HFFc6 (cell line): ENCODE measurements at places on chromosomes 4 and X.

DNA sequence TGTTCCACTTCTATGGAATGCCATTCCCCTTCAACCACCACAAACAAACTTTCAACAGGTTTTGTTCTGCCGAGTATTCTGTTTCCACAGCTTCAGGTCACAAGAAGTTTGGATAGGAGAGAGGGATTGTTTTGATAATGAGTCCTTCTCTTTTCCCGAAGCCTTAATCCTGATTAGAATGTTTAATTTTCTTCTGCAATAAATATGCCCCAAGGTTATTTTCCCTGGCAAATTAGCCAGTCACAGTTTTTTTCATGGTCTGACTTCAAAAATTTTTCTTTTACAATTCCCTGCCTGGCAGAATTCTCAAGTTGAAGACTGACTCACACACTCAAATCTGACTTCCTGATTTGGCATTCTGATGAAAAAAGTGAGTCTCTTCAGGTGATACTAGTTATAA is 33.1 kb upstream of the EDNRA start:
- H3K27me3 ChIP-seq: no peaks in the 10 kb centered on the region
- no peak overlapping the region for H3K27ac ChIP-seq
- no peak for DNase-seq

DNA sequence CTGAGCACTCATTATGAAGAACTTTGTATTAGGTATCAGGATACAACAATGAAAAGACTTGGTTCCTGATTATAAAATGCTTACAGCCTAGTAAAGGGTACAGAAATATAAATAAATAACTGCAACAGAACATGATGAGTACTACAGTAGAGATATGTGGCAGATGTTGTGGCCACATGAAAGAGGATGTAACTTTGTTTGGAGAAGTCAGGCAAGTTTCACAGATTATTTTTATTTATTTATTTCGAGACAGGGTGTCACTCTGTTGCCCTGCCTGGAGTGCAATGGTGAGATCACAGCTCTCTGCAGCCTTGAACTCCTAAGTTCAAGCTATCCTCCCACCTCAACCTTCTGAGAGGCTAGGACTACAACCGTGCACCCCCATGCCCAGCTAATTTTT is 15.8 kb upstream of the UBE2K start:
- peaks cover 2% of the 10 kb centered on the region; the same call in 1 of the 2 replicates for H3K27me3 ChIP-seq
- no peaks in the 10 kb centered on the region for H3K36me3 ChIP-seq
- H3K4me3 ChIP-seq: no peak overlapping the region
- DNase-seq: no peak
- no peak overlapping the region for H3K27ac ChIP-seq

- H3K27me3 ChIP-seq: no peaks in the 10 kb centered on the region; the same call in none of the 2 replicates
- peaks cover 16% of the 10 kb centered on the region for H3K4me1 ChIP-seq
- H3K4me3 ChIP-seq: no peak overlapping the region
- H3K27ac ChIP-seq: no peak overlapping the region
Measured at GRCh38 chr4:128536746-128537145, 249.1 kb upstream of the PGRMC2 start.

GRCh38 chrX:38363046-38363445 is 10.6 kb downstream of the OTC start:
- no peaks in the 10 kb centered on the region for H3K4me1 ChIP-seq
- no peaks in the 10 kb centered on the region for H3K36me3 ChIP-seq
- H3K27ac ChIP-seq: no peak overlapping the region
- H3K27me3 ChIP-seq: peaks cover 2% of the 10 kb centered on the region; the same call in 1 of the 2 replicates
- no peak for DNase-seq
- no peak overlapping the region for H3K4me3 ChIP-seq

DNA sequence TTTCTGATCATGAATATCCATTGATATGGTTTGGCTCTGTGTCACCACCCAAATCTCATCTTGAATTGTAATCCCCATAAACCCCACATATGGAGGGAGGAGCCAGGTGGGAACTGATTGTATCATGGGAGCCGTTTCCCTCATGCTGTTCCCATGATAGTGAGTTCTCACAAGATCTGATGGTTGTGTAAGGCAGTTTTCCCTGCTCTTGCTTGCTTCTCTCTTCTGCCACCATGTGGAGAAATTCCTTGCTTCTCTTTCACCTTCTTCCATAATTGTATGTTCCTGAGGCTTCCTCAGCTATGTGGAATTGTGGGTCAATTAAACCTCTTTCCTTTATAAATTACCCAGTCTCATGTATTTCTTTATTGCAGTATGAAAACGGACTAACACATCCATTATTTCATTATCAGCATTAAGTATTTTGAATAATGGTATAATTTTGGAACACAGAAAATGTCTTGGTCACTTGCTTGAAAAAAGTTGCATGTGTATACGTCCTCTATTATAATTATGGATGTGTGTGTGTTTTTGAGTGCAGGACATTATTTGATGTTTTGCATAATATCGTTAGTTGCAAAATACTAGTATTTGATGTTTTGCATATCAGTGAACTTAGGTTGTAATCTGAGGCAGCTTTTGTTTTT is 334.6 kb downstream of the PCDH10 start:
- no peaks in the 10 kb centered on the region for H3K36me3 ChIP-seq
- H3K4me3 ChIP-seq: no peak overlapping the region
- peak; percentile 58 for DNase-seq
- no peak overlapping the region; the same call in 1 of the 2 replicates for H3K27ac ChIP-seq
- H3K4me1 ChIP-seq: peaks cover 4% of the 10 kb centered on the region; the same call in 1 of the 2 replicates

DNA sequence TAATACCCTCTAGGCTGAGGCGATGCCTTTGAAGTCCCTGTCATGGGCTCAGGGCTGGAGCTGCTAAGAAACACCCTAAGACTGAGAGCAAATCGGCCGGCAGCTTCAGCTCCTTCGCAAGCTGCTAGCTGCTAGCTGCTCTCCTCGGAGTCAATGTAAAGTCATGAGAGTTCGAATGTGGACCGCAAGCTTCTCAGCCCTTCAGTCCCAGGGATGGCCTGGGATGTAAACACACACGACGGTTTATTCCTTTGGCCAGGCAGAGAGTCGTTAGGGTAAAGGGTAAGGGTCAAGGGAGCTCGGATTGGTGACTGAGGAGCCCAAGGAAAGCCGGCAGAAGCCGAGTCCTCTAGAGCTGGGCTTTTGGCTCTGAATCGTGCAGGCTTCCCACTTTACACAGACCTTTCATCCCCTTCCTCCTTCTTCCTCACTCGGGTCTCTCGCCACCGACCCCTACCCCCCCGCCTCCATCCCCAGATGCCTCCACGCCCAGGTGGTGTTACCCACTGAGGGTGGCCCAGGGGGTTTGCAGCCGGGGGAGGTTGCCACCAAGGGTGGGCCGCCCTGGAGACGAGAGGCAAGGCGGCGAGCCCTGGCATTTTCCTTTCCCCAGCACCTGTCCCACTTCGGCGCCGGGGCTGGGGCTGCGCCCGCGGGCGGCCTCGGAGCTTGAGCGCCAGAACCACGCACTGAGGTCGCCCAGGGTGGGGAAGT is 3.1 kb upstream of the BCORL1 start:
- H3K27me3 ChIP-seq: peaks cover 3% of the 10 kb centered on the region
- no peaks in the 10 kb centered on the region for H3K36me3 ChIP-seq
- 0 out of 2 replicates have a peak overlapping the region, but pooled peaks have one; percentile 24 for H3K27ac ChIP-seq
- DNase-seq: no peak
- H3K4me1 ChIP-seq: no peaks in the 10 kb centered on the region

GRCh38 chr4:4379540-4380087 is 7.3 kb upstream of the NSG1 start:
- H3K36me3 ChIP-seq: peaks cover 4% of the 10 kb centered on the region; the same call in 1 of the 2 replicates
- H3K4me1 ChIP-seq: no peaks in the 10 kb centered on the region
- DNase-seq: no peak
- peaks cover 54% of the 10 kb centered on the region for H3K27me3 ChIP-seq
- no peak overlapping the region for H3K4me3 ChIP-seq
- H3K27ac ChIP-seq: no peak overlapping the region

GRCh38 chr4:86564795-86565194 is 29.3 kb upstream of the PTPN13 start:
- no peaks in the 10 kb centered on the region for H3K27me3 ChIP-seq
- no peak overlapping the region for H3K4me3 ChIP-seq
- H3K4me1 ChIP-seq: no peaks in the 10 kb centered on the region

- peak overlapping the region; percentile 90 for H3K4me3 ChIP-seq
- H3K36me3 ChIP-seq: no peaks in the 10 kb centered on the region
- no peak overlapping the region for H3K27ac ChIP-seq
- no peaks in the 10 kb centered on the region for H3K4me1 ChIP-seq
- DNase-seq: peak; percentile 60
- peaks cover 5% of the 10 kb centered on the region; the same call in 1 of the 2 replicates for H3K27me3 ChIP-seq
Measured at GRCh38 chrX:46903458-46904242, 8.6 kb upstream of the JADE3 start.

DNA sequence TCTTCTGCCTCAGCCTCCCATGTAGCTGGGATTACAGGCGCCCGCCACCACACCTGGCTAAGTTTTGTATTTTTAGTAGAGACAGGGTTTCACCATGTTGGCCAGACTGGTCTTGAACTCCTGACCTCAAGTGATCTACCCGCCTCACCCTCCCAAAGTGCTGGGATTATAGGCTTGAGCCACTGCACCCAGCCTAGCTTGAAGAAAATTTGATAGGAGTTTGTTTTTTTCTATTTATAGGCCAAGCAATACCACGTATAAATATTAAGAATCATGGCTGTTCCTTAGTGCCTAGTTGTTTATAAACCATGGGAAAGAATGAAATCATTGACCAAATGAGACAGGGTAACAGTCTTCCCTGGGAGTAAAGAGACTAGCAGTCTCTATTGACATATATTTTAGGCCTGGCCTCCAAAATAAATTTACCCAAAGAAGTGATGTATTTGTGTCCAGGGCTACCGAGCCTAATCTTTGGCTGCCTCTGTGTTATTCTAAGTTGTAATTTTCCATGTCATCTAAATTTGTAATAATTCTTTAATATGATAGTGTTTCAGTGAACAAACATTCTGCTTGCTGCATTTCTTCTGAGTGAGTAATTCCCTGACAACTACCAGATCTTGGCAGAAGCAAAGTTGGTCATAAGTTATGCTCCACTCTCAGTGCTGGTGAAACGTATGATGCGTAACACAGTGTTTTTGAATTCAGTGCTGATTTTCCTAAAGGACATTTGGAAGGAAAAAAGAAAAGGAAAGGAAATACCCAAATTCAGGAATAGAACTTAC is 10.3 kb downstream of the PKD2 start:
- H3K27ac ChIP-seq: peak overlapping the region; percentile 90
- peak overlapping the region; percentile 66 for H3K4me3 ChIP-seq
- peaks cover 79% of the 10 kb centered on the region for H3K4me1 ChIP-seq

DNA sequence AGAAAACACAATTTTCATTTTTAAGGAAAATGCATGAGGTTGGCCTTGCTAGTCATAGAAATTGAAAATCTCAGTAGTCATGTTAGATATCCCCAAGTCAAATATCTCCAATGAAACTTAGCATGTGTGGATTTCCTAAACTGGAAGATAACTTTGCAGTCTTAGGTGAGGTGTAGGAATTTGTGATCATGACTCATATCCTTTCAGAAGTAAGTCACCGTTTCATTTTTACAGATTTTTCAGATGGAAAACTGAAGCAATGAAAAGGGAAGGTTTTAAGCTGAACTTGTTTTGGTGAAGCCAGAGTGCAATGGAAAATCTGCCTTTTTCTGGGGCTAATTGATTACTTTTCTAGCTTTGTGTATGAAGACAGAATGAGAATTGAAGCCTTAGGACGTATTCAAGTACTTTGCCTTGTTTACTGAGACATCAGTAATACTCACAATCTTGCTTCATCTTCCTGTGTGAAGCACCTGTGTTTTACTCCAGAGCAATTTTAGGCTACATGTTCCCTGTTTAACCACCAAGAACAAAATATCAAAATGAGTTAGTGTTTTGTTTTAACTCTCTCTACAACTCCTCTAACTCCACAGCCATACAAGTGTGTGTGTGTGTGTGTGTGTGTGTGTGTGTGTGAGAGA is 1662.8 kb upstream of the ADGRL3 start:
- H3K4me1 ChIP-seq: no peaks in the 10 kb centered on the region
- no peak overlapping the region for H3K4me3 ChIP-seq
- no peaks in the 10 kb centered on the region for H3K36me3 ChIP-seq
- H3K27ac ChIP-seq: no peak overlapping the region
- no peaks in the 10 kb centered on the region for H3K27me3 ChIP-seq
- no peak for DNase-seq

GRCh38 chr4:119493886-119494285 is 134.7 kb downstream of the PDE5A start:
- no peak overlapping the region for H3K27ac ChIP-seq
- no peaks in the 10 kb centered on the region for H3K27me3 ChIP-seq
- H3K36me3 ChIP-seq: no peaks in the 10 kb centered on the region
- no peak overlapping the region for H3K4me3 ChIP-seq

- H3K4me3 ChIP-seq: no peak overlapping the region
- peaks cover 5% of the 10 kb centered on the region for H3K27me3 ChIP-seq
- no peaks in the 10 kb centered on the region for H3K36me3 ChIP-seq
- no peak for DNase-seq
- H3K4me1 ChIP-seq: no peaks in the 10 kb centered on the region
Measured at GRCh38 chrX:11647138-11647537, 18.6 kb downstream of the ARHGAP6 start.

DNA sequence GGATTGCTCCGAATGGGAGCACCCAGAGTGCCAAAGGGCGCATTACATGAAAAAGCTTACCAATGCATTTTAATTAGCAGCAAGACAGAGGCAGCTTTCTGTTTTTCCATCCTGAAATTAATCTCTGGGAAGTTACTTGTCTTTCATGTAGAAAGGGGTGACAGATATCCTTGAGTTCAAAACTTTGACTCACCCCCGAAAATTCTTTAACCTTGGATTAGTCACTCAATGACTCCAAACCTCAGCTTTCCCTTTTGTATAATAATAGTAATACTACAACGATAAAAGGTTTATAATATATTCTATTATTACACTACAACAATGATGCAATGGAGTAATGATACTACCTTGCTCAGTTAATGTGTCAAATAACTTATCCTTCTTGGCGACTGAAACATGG is 126.3 kb downstream of the ADAMTS3 start:
- H3K4me3 ChIP-seq: no peak overlapping the region
- H3K4me1 ChIP-seq: peaks cover 15% of the 10 kb centered on the region
- no peaks in the 10 kb centered on the region for H3K36me3 ChIP-seq
- H3K27ac ChIP-seq: no peak overlapping the region
- no peak for DNase-seq

DNA sequence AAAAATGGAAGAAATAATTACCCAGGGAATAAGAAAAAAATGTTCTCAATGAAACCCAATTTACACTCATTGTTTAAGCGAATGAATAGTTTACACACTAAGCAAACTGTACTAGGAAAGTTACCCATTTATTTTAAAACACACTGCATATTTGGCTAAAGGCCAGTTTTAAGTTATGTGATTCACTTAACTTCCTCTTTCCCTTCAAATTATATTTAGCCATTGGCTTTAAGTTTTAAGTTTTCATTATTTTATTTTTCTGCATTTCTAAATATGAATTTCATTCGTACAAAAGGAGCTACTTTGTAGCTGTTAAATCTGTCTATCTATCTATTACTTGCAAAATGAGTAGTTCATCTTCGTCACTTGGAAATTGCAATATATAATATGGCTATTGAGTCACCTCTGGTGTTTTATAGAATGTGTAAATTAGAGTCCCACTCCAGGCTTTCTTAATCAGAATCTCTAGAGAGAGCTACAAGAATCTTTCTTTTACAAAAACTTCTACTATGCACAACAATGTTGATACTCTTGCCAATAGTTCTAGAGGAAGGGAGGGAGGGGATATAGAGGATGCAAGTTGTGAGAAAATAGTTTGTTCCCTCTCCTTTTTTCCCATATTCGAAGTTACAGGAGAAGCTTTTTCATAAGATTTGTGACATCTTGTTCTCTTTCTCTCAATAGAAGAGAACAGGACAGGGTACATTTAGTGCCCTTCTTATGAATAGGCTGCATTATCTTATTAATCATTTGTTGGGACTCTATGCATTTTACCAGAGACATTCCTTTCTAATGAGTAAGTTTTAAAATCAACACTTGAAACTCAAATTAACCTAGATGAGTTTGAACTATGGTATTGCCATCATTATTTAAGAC is 41.8 kb downstream of the SULT1B1 start:
- no peak overlapping the region for H3K27ac ChIP-seq
- H3K36me3 ChIP-seq: no peaks in the 10 kb centered on the region
- DNase-seq: no peak
- no peaks in the 10 kb centered on the region for H3K27me3 ChIP-seq
